ENCODE measurements at places on chromosomes 6 and 20.

GRCh38 chr6:135187372-135187771, 6.3 kb downstream of the MYB start:
- DNase-seq = no peak

GRCh38 chr6:34771727-34772126, 14.4 kb downstream of the SNRPC start:
- DNase-seq = peak; percentile 36

DNA sequence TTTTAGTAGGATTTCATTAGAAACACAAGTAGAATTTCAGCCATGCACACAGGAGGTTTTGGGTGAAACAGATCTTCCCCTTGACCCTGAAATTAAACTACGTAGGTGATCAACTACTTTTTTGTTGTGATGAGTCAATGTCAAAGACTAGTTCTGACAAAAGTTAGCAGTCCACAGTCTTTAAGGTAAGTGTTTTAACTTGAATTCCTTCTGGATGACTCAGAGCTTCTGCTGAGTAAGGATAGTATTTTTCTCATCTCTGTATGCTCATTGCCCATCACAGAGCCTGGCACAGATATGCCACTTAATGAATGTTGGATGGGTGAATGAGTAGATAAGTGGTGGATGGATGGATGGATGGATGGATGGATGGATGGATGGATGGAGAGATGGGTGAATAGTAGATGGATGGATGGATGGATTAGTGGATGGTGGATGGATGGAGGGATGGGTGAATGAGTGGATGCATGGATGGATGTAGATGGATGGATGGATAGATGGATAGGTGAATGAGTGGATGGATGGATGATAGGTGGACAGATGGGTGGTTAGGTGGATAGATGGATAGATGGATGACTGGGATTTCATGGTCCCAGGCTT, 165.3 kb downstream of the ZMYND8 start:
- DNase-seq = no peak

DNA sequence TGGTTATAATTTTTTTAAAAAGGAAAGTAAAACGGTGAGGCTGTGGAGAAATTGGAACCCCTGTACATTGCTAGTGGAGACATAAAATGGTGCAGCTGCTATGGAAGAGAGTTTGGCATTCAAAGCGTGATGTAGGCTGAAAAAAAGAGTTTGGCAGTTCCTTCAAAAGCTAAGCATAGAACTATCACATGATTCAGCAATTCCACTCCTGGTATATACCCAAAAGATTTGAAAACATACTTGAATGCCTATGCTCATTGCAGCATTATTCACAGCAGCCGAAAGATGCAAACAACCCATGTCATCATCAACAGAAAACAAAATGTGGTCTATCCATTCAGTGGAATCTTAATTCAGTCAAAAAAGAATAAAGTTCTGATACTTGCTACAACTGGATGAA, 4.5 kb upstream of the SGK2 start:
- no peak for DNase-seq

- DNase-seq = no peak
Measured at GRCh38 chr6:130466748-130467061, 100.9 kb downstream of the TMEM200A start.

DNA sequence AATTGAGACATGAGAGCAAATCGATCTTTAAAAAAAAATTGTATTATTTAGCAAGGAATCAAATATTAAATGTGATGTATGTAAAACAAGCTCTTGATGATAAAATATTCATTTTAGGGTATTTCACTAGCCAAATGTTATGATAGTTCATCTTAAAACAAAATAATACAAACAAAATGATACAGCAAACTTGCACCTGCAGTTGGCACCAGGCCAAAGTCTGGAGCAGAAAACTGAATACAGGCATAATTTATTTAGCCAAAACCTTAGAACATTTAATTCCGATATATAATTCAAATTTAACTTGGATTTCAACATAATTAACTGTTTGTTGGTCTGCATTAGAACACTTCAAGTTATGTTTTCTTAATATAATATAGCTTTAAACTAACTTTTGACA, 60.9 kb downstream of the EPHA7 start:
- DNase-seq = no peak

GRCh38 chr20:19975436-19975799, 41.7 kb upstream of the NAA20 start:
- no peak for DNase-seq

- DNase-seq = no peak
Measured at GRCh38 chr6:152472325-152472724, 164.8 kb downstream of the SYNE1 start.

DNA sequence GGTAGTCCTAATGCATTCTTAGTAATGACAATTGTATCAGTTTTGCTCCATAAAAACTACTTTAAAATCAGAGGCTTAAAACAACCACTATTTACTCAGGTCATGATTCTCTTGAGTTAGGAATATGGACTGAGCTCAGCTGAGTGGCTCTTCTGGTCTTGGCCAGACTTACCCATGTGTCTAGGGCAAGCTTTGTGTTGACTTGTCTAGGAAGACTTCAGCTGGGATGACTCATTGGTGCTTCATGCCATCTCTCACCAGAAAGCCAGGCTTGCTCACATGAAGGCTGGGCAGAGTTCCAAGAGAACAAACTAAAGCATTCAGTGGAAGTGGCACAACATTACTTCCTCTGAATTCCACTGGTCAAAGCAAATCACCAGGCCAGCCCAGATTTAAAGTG, 155.3 kb downstream of the DHX35 start:
- DNase-seq = no peak

GRCh38 chr6:5584078-5584482, 322.8 kb downstream of the FARS2 start:
- DNase-seq = peak; percentile 70

DNA sequence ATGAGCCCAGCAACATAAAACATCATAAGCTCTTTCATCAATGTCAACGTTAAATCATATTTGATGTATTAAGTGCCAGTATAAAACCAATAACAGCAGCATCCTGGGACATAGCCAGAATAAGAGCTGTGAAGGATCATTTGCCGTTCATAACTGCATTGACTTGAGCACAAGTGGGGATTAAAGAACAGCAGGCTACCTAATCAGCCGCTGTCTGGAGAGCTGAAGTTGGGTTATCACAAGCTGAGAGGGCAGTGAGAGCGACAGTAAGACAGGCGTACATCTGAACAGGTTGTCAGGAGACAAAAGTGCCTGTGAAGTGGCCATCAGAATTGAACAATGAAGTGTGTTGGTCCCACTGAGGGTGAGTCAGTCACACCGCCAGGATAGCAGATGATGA, 269.6 kb downstream of the GRIK2 start:
- DNase-seq = no peak

GRCh38 chr6:163338671-163339405, 75.7 kb upstream of the QKI start:
- DNase-seq = peak; percentile 33

DNA sequence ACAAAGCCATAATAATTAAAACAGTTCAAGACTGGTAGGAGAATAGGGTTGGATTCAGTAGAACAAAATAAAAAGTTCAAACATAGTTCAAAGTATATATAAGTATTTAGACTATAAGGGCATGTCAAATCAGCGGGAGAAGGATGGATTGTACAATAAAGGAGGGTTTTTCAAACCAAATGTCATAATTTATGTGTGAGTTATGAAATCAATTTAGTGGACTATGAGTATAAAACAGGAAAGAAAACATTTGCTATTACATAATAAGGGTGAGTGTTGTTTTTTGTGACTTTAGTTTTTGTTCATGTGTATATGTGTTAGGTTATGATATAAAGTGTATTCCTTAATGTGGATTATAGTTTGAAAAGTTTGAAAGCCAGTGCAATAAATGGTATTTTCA, 10.6 kb downstream of the ORC3 start:
- no peak for DNase-seq

GRCh38 chr6:145903356-145904102, 60.6 kb downstream of the SHPRH start:
- peak; percentile 10 for DNase-seq

DNA sequence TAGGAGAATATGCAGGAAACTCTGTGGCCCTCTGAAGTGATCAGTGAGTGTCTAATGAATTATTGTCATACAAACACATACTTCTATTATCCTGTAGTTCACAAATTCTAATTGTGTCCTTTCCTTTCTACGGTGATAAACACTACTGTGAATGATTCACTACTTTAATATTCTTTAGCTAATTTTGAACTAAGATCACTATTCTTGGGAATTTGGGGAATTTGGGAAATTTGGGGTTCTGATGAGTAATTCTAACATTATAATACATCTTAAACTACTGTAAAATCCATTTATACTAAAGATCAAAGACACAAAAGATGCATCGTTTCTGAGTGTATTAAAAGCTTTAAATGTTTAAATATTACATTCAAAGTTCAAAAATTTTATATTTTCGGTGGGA, 1287.2 kb upstream of the CITED2 start:
- no peak for DNase-seq

DNA sequence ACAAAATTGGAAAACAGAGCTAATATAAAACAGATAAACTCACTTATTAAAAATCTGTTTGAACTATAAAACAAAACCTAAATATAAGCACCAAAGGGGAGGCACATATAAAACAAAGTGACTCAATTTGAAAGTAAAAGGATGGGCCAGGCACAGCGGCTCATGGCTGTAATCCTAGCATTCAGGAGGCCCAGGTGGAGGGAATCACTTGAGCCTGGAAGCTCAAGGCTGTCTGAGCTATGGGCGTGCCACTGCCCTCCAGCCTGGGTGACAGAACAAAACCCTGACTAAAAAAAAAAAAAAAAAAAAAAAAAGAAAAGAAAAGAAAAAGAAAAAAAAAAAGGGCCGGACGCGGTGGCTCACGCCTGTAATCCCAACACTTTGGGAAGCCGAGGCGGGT, 31.1 kb upstream of the SMAP1 start:
- DNase-seq = no peak

GRCh38 chr6:160756871-160757270, 54.8 kb downstream of the PLG start:
- DNase-seq = no peak

DNA sequence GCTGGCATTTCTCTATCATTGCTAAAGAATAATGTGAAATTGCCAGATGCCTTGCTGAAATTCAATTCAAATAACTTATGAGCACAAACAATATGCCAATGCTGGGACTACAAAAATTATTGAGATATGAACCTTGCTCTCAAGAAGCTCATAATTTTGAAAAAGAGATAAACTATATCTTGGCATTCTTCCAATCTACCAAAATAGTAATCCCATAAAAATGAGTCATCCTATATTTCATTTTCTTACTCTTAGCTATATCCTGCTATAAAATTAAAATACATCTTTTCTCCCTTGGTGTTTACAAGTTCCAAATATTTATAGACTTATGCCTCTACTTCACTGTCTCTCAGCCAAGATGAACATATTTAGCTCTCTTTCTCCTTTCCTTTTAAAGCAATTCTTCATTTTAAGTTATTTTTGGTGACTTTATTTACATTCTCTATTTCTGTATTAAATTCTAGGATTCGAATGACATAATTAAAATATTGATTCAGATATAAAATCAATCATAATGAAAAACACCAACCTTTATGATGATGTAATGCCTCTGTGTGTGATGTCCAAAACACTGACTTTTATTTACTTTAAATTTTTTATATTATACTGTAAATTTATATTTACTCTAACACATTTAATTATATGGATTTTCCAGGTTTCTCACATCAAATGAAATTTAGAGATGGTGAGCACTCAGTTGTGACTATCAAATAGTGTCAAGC, 152.6 kb downstream of the CDK19 start:
- DNase-seq = no peak

DNA sequence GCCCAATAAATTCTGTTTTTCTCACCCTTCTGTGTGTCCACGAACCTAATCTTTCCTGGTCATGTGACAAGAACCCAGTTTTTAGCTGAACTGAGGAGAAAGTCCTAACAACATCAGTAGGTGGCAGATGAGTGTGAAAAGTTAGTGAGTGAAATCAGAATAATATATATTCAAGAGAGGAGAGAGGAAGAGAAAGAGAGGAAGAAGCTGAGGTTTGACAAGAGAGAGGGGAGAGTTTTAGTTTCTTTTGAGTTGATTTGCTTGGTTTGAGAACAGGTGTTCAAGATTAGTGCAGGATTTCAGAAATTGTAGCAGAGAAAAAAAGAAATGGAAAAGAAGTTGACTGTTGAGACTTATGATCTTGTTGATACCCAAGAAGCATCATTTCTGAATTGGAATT, 930.5 kb upstream of the FLRT3 start:
- no peak for DNase-seq

DNA sequence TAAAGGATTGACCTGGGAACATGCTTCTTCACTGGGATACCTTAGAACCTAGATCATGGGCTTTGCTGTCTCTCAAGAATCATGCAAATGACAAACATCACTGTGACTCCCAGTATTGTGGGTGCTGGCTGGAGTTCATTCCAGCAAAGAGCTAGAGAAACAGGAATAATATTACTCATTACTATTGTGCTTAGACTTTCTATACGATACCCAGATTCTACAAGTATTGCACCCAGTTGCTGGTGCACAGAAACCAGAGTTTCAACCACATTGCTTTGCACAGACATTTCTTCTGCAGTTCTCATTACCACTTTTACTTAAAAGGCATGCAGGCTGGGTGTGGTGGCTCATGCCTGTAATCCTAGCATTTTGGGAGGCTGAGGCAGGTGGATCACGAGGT, 220.4 kb upstream of the ZNF217 start:
- no peak for DNase-seq

GRCh38 chr20:6566821-6567220, 200.7 kb upstream of the BMP2 start:
- DNase-seq = no peak

- DNase-seq = no peak
Measured at GRCh38 chr6:98716341-98716740, 118.0 kb upstream of the POU3F2 start.

GRCh38 chr6:17491416-17492142, 98.2 kb downstream of the CAP2 start:
- no peak for DNase-seq

DNA sequence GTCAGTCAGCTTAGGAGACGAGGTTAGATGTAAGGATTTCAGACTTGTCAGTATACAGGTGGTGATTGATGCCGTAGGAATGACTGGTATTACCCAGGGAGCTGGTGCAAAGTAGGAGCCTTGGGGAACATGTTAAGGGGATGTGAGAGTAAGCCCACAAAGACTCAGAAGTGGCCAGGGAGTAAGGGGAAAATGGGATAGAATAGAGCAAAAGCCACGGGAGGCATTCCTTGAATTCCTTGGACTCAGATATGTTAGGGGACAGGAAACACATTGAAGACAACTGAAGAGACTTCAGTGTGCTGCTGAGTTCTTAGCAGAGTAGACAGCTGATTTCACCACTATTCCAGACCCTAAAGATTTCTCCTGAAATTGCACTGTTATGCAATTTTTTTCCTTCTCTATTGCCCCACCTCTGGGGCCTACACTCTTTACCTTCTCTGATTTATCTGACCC, 1.2 kb upstream of the ACAT2 start:
- peak; percentile 51 for DNase-seq

- no peak for DNase-seq
Measured at GRCh38 chr6:36276581-36277536, 7.0 kb downstream of the PNPLA1 start.

GRCh38 chr6:15512721-15513120, 150.1 kb downstream of the DTNBP1 start:
- no peak for DNase-seq

Measured in AG04449 (cell line).